ENCODE measurements at places on chromosomes 3 and 15.

- no peak for DNase-seq
Observed at GRCh38 chr15:69325456-69325971, 26.8 kb downstream of the PAQR5 start.

DNA sequence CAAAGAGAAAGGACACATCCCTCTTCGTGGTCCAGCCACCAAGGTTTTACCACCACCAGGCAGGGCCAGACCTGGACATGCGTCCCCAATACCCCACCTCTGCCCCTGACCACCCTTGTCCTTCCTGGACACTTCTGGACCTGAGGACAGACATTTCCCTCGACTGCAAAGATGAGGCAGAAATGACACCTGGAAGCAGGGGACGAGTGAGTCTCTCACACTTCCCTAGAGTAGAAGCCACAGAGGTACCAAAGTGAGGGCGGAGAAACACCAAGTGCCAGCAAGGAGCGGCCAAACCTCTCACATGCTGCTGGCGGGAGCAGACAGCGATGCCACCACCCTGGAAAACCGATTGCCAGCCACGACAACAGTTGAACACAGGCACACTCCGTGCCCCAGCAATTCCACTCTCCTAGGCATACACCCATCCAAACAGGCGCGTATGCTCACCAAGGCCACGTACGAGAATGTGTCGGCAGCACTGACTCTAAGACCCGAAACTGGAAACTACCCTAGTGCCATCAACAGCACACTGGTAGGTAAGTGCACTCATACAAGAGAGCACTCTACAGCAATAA, 207.0 kb upstream of the NSMCE3 start:
- no peak for DNase-seq

DNA sequence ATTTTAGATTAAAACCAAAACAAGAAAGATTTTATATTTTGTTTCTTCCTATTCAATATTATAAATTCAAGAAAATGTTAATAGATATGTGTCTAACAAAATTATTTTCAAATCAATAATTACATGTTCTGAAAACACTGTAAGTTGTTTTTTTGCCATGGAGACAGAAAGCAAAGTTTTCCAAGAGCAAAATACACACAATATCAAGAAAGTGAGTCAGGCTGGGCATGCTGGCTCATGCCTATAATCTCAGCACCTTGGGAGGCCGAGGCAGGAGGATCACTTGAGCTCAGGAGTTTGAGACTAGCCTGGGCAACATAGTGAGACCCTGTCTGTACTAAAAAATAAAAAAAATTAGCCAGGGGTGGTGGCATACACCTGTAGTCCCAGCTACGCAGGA, 71.7 kb downstream of the TTC23 start:
- no peak for DNase-seq

DNA sequence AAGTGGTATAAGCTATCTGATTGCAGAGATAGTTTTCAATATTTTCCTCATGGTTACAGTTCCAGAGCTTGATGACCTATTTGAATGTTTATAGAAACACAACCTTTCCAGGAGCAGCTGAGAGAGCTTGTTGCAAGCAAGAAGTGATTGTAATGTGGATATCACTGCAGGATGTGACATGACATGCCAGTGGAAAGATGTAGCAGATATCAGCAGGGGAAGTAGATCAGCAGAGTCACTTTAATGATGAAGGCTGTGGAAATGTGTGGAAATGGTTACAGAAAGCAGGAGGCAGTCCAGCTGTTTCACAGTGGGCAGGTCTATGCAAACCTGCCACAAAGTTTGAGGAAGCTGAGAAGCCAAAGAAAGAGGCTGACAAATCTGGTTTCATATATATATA, 21.0 kb downstream of the TMEM158 start:
- DNase-seq = no peak

DNA sequence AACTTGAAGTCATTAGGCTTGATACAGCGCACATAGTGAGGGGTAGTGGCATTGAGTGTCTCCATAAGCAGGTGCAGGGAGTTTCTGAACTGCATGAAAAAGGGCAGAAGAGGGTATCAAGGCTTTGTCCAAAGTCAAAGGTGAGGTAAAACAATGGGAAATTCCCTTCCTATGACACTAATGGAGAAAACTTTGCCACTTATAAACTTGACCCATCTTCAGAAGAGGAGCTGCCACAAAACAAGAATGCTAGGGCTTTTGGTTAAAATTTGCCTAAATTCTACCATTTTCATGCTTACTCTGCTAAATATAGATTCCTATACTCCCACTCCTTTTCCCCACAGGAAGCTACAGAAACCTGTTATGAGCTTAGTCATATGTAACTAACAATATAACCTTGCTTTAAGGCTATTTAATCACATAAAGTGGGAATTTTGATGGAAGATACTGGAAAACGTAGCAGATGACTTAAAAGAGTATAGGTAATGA, 87.5 kb upstream of the MYO5C start:
- no peak for DNase-seq

GRCh38 chr15:79516155-79516554, 84.0 kb downstream of the MINAR1 start:
- DNase-seq = no peak
